ENCODE measurements at places on chromosomes 13 and 19.

GRCh38 chr13:113646921-113647340 is 11.1 kb downstream of the ATP4B start:
- no peak for DNase-seq

DNA sequence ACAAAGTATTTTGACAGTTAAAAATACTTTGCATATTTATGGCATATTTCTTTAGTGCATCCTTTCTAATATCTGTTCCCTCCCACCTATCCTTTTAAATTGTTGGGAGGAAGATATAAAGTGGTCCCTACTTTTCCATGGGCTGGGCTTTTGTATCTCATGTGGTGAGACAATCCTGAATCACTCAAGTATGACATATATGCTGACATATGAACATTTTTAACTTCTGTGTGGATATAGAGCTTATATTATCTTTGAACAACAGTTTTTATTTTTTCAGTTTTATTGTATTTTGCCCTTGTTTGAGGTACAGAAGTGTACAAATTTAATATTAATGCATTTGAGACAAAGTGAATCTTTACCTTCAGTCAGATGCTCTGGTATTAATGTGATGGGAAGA is 3.4 kb downstream of the ZMYM2 start:
- DNase-seq: no peak

DNA sequence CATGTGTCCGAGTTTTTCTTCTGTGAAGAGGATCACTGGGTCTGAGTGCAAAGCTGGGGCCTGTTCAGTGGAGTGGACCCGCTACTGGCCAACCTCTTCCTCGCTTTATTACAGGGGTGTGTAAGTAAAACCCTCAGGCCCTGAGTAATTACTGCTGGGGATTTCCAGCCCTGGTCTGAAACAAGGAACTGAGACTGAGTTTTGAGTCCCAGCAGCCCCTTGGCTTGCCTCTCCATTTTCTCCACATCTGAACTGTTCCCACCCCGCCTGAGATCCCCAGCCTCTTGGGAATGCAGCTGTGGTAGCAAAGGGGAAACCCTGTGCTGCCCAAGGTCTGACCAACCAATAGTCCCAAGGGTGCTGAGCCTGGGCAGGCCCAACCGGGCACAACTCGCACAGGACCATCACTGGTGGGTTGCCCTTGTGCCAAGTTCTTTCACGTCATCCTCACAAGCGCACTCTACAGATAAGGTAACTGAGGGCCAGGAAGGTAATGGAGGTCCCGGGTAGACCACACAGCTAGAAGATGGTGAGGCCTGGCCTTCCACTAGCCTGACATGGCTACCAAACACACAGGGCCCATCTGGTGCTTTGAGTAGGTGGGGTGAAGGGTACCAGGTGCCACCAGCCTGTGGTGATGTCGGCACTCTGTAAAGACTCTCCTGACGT is 13.7 kb upstream of the SLC35E1 start:
- no peak for DNase-seq

DNA sequence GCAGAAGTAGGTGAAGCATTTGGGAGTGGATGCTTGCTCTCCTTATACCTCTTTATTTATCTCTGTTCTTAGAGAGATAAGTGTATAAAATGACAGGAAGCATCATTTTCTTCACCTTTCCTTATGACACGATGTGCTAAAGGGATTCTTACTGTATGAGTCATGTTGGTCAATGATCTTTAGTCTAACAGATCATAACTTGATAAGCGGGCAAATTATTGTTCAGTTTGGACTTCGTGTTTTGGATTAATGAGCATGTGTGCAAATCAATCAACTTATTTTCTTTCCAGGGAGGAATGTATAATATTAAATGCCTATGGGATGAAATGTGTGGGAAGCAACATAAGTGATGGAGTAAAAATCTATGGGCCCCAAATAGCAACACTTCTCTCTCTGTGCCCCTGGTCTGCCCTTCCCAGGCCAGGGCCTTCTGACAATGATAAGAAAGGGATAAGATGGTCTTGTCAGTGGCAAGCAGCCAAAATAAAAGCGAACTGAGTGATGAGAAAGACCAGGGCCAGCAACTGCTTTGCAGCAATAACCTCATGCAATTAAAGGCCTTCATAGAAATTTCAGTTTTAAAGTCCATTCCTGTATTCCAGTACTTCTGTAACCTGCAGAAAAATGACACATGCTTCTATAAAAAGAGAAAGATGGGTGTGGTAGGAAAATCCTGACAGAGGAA is 61.4 kb downstream of the SLC10A2 start:
- no peak for DNase-seq

- DNase-seq: no peak
Observed at GRCh38 chr19:41920882-41921576, 7.2 kb downstream of the ERFL start.

GRCh38 chr19:35241417-35241816 is 7.4 kb upstream of the LSR start:
- DNase-seq: no peak

GRCh38 chr13:97600458-97601075 is 166.6 kb downstream of the RAP2A start:
- DNase-seq: peak; percentile 12

DNA sequence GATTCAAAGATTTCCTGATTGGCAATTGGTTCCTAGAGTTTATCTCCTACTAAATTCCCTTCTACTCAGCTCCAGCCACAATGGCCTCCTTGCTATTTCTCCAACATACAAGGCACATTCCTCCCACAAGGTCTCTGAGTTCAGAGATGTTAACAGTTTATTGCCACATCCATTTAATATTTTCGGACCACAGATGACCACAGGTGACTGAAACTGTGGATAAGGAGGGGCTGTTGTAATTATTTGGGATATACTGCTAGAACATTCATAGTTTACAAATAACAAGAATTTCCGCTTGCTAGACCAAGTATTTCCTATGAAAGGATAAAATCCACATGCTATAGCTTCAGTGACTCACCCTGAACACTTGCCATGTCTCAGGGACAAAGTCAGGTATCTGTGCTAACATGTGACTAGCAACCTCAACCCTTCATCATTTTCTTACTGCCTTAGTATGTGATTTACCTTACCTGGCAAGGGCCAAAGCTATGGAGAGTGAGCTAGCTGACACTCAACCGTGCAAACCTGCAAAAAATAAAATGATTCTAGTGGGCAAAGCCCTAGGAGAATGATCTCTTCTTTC is 117.7 kb downstream of the TBC1D4 start:
- DNase-seq: no peak

GRCh38 chr13:43546251-43546650 is 240.5 kb downstream of the ENOX1 start:
- DNase-seq: no peak

GRCh38 chr19:50203281-50204080 is at the start of gene MYH14:
MYH14 (plus strand) TSS chr19:50203622; CDS start chr19:50210366, 6,744 bp downstream.
- peak; percentile 95 for DNase-seq

GRCh38 chr19:46018729-46019251 is 4.1 kb downstream of the PGLYRP1 start:
- DNase-seq: no peak

DNA sequence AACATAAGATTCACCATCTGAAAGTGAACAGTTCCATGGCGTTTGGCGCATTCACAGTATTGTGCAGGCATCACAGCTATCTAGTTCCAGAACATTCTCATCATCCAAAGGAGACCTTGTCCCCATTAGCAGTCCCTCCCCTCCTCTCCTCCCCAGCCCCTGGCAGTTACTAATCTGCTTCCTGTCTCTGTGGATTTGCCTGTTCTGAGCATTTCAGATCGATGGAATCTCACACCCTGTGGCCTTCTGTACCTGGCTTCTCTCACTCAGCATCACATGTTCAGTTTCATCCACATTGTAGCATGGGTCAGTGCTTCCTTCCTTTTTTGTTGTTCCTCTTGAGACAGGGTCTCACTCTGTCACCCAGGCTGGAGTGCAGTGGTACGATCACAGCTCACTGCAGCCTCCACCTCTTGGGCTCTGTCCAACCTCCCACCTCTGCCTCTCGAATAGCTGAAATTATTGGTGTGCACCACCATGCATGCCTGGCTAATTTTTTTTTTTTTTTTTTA is 34.6 kb downstream of the CRTC1 start:
- no peak for DNase-seq

GRCh38 chr19:8396563-8397203 is 6.5 kb downstream of the RAB11B start:
- DNase-seq: peak; percentile 92

DNA sequence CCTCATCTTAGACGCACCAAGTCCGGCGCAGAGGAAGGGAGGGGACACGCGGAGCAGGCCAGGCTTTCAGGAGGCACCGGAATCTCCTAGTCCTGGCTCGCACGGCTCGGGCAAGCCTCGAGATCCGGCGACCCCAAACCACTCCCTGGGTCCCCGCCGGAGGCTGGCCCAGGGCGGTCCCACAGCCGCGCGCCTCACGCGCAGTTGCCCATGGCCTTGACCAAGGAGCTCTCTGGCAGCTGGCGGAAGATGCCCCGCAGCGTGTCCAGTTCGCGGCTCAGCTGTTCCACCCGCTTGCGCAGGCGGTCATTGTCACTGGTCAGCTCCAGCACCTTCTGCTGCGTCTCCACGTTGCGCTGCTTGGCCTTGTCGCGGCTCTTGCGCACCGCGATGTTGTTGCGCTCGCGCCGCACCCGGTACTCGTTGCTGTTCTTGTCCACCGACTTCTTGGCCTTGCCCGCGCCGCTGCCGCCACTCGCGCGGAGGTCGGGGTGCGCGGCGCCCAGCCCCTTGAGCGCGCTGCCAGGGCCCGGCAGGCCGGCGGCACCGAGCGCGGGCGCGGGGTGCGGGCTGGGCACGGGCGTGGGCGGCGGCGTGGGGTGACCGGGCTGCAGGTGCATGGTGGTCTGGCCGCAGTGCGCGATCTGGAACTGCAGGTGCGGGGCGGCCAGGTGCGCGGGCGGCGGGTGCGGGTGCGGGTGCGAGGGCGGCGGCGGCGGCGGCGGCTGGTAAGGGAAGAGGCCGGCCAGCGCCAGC is 1.0 kb downstream of the CEBPA start:
- no peak for DNase-seq

DNA sequence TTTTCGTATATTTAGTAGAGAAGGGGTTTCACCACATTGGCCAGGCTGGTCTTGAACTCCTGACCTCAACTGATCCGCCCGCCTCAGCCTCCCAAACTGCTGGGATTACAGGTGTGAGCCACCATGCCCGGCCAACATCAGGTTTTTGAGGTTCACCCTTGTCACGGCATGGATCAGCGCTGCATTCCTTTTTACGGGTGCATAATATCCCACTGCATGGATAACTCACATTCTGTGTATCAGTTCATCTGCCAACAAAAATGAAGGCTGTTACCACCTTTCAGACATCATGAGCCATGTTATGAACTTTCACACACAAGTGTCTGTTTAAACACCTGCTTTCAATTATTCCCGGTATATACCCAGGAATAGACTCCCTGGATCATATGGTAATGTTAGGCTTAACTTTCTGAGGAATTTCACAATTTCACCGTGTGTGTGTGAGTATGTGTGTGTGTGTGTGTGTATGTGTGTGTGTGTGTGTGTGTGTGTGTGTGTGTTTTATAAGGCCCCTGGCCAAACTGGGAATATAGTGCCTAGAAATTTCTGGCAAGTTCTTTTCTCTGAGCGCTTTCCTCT is 52.2 kb downstream of the AP1M1 start:
- DNase-seq: no peak

- DNase-seq: no peak
Observed at GRCh38 chr19:42017040-42017439, 23.0 kb upstream of the ATP1A3 start.

DNA sequence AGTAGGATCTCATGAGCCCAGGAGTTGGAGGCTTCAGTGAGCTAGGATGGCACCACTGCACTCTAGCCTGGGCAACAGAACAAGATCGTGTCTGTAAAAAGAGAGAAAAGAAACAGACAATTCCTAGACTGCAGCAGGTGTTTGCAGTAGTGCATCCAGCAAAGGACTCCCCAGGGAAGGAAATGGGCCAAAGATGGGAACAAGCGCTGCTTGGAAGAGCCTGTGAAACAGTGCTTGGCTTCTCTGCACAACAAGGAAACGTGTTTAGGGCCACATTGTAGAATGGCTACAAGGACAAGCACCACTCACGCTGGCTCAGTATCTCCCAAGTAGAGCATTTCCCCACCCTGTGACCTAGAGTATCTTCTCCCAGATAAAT is 35.5 kb upstream of the LDLR start:
- no peak for DNase-seq

DNA sequence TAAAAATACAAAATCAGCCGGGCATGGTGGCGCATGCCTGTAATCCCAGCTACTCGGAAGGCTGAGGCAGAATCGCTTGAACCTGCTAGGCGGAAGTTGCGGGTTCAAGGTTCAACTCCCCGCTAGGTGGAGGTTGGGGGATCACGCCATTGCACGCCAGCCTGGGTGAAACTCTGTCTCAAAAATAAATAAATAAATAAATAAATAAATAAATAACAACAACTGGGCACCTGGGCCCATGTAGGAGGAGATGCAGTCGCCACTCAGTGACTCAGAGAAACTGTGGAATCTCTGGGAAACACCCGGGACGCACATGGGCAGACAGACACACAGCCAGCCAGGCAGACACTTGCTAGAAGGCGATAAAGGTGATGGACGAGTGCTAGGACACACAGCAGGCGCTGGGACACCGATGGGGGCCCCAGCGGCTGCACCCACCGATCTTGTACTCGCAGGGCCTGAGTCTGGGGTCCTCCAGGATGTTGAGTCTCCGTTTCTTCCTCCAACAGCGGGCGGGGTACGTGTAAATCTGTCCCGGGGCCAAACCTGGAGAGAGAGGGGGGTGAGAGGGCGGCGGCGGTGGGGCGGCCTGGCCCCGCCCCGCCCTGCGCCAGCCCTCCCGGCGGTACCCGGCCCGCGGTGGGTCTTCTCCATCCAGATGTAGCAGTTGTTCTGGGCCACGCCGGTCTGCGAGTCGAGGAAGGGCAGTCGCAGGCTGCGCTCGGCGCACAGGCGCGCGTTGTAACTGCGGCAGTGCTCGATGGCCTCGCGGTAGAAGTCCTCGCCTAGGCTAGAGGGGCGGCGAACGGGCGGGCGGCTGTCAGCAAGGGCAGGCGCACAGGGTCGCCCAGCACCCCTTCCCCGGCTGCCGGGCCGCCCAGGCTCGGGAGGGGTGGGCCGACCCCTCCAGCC is 1.8 kb downstream of the DPF1 start:
- no peak for DNase-seq

DNA sequence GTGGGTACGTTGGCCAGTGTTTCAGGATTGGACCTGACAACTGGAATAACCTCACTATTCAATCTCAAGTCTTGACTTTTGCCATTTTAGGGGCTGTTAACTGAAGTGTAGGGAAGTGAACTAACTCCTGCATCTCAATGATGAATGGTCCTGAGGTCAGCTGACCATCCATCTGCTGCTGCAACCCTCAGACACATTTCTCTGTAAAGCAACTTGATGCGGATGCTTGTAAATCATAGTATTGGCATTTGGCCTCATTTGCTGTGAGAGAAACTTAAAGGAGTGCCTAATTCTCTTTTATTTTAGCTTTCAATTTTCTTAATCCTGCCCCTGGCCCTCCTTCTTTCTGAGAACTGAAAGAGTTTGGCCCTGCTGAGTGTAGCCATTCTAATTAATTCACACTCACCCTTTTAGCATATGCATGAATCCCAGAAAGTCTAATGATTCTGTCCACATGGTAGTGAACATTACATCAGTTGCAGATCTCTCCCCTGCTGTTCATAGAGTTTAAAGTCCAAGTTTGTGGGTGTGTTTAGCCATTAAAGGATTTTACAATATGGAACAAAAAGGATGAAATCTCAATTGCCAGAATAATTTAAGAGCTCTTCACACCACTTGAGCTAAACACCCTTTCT is 1531.4 kb upstream of the SLC10A2 start:
- no peak for DNase-seq

GRCh38 chr19:4951656-4952055 is 17.3 kb upstream of the KDM4B start:
- no peak for DNase-seq

GRCh38 chr19:48152551-48152950 is 17.6 kb downstream of the LIG1 start:
- peak; percentile 31 for DNase-seq

GRCh38 chr19:4400135-4400936 is at the start of gene SH3GL1:
SH3GL1 (minus strand) TSS chr19:4400547; CDS start chr19:4400368, 179 bp downstream.
- no peak for DNase-seq

Data from T47D (cell line).